ENCODE measurements at places on chromosomes 7 and 10. TPM values are rescaled to one million over a fixed set of nuclear protein-coding genes. Genes with fewer than 3 reads are reported as not detected.

DNA sequence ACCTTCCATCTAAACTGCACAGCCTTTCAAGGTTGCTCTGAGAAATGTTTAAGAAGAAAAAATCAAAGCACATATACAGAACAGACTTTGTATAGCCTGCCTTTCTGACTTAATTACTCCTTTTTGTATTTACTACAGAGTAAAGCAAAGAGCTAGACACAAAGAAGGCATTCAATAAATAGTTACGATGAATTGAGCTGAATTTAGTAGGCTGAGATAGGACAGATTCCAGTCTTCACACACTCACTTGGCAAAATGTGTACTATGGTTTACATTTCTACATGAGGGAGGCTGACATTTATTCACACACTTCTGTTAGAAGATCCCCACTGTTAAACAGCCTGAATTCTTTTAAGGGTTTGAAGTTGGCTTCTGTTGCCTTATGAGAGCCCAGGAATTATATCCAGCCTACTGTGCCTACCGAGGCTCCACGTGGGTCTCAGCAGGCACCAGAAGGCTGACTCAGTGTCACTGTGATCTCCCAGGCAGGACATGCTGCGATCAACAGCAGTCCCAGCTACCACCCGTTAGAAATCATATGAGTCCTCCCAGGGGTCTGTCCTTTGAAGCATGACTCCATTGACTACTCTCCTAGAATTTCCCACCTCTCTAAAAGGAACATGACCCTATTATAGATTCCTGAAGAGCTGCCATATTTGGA is 24.5 kb upstream of the SLC25A13 start:
- H3K4me3 ChIP-seq: no peak overlapping the region
- H3K27me3 ChIP-seq: no peaks in the 10 kb centered on the region
- H3K4me1 ChIP-seq: no peaks in the 10 kb centered on the region
- DNase-seq: no peak
- H3K36me3 ChIP-seq: no peaks in the 10 kb centered on the region

TRPV5 gene
- not detected for total RNA-seq

FAM237B gene
- total RNA-seq: not detected

GRCh38 chr10:797179-797578 is 107.7 kb upstream of the DIP2C start:
- H3K27me3 ChIP-seq: no peaks in the 10 kb centered on the region
- no peaks in the 10 kb centered on the region for H3K36me3 ChIP-seq
- H3K4me1 ChIP-seq: no peaks in the 10 kb centered on the region
- H3K4me3 ChIP-seq: no peak overlapping the region

NKX1-2 gene
- total RNA-seq: 0.98 TPM

- H3K27me3 ChIP-seq: no peaks in the 10 kb centered on the region
- peak overlapping the region; percentile 93 for H3K27ac ChIP-seq
Observed at GRCh38 chr10:132519382-132520176, 18.0 kb upstream of the INPP5A start.

GRCh38 chr10:4334871-4335270 is 491.1 kb upstream of the AKR1E2 start:
- no peaks in the 10 kb centered on the region for H3K4me1 ChIP-seq
- no peaks in the 10 kb centered on the region for H3K36me3 ChIP-seq
- H3K27me3 ChIP-seq: no peaks in the 10 kb centered on the region

EGFR gene
- 130 TPM for total RNA-seq

- H3K4me1 ChIP-seq: peaks cover 8% of the 10 kb centered on the region
- H3K4me3 ChIP-seq: no peak overlapping the region
- H3K36me3 ChIP-seq: no peaks in the 10 kb centered on the region
Observed at GRCh38 chr10:6407034-6407721, 172.9 kb downstream of the PRKCQ start.

DNA sequence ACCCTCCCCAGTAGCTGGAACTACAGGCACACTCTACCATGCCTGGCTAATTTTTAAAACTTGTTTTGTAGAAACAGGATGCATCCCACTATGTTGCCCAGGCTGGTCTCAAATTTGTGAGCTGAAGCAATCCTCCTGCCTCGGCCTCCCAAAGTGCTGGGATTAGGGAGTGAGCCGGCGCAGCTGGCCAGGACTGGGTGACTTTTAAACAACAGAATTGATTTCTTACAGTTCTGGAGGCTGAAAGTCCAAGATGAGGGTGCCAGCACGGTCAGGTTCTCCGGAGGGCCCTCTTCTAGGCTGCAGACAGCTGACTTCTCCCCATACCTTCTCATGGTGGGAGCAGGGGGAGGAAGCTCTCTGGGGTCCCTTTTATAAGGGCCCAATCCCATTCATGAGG is 75.2 kb upstream of the CHST15 start:
- H3K36me3 ChIP-seq: no peaks in the 10 kb centered on the region
- no peaks in the 10 kb centered on the region for H3K27me3 ChIP-seq
- no peak overlapping the region for H3K27ac ChIP-seq
- H3K4me3 ChIP-seq: no peak overlapping the region
- DNase-seq: no peak
- no peaks in the 10 kb centered on the region for H3K4me1 ChIP-seq

GRCh38 chr10:29600067-29600466 is 34.7 kb downstream of the SVIL start:
- no peaks in the 10 kb centered on the region for H3K36me3 ChIP-seq
- no peaks in the 10 kb centered on the region for H3K27me3 ChIP-seq
- H3K4me3 ChIP-seq: no peak overlapping the region
- H3K4me1 ChIP-seq: peaks cover 70% of the 10 kb centered on the region
- DNase-seq: peak; percentile 70

VIPR2 gene
- 11.3 TPM for total RNA-seq

GRCh38 chr7:76412249-76412648 is 2.8 kb upstream of the SSC4D start:
- H3K36me3 ChIP-seq: no peaks in the 10 kb centered on the region
- H3K27ac ChIP-seq: no peak overlapping the region
- no peak for DNase-seq
- no peak overlapping the region for H3K4me3 ChIP-seq

C10orf62 gene
- total RNA-seq: not detected

DNA sequence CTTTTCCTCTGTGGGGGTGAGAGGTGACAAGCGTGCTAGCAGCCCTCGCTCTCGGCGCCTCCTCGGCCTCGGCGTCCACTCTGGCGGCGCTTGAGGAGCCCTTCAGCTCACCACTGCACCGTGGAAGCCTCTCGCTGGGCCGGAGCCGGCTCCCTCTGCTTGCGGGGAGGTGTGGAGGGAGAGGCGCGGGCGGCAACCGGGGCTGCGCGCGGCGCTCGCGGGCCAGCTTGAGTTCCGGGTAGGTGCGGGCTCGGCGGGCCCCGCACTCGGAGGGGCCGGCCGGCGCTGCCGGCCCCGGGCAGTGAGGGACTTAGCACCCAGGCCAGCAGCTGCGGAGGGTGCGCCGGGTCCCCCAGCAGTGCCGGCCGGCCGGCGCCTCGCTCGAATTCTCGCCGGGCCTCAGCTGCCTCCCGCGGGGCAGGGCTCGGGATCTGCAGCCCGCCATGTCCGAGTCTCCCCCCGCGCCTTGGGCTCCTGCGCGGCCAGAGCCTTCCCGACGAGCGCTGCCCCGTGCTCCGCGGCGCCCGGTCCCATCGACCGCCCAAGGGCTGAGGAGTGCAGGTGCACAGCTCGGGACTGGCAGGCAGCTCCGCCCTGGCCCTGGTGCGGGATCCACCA is 352.8 kb upstream of the PODXL start:
- peak; percentile 37 for DNase-seq
- no peak overlapping the region for H3K27ac ChIP-seq
- no peaks in the 10 kb centered on the region for H3K36me3 ChIP-seq
- no peaks in the 10 kb centered on the region for H3K4me1 ChIP-seq
- H3K4me3 ChIP-seq: no peak overlapping the region

OPALIN gene
- not detected for total RNA-seq

- no peaks in the 10 kb centered on the region for H3K4me1 ChIP-seq
- H3K4me3 ChIP-seq: no peak overlapping the region
Observed at GRCh38 chr7:46854958-46855473, 726.9 kb downstream of the TNS3 start.

- no peak overlapping the region for H3K27ac ChIP-seq
- DNase-seq: no peak
- H3K27me3 ChIP-seq: no peaks in the 10 kb centered on the region
- H3K4me1 ChIP-seq: no peaks in the 10 kb centered on the region
- no peak overlapping the region for H3K4me3 ChIP-seq
- no peaks in the 10 kb centered on the region for H3K36me3 ChIP-seq
Observed at GRCh38 chr10:100879741-100880360, 32.9 kb upstream of the SLF2 start.

CAMK1D gene
- 12.8 TPM for total RNA-seq

DNA sequence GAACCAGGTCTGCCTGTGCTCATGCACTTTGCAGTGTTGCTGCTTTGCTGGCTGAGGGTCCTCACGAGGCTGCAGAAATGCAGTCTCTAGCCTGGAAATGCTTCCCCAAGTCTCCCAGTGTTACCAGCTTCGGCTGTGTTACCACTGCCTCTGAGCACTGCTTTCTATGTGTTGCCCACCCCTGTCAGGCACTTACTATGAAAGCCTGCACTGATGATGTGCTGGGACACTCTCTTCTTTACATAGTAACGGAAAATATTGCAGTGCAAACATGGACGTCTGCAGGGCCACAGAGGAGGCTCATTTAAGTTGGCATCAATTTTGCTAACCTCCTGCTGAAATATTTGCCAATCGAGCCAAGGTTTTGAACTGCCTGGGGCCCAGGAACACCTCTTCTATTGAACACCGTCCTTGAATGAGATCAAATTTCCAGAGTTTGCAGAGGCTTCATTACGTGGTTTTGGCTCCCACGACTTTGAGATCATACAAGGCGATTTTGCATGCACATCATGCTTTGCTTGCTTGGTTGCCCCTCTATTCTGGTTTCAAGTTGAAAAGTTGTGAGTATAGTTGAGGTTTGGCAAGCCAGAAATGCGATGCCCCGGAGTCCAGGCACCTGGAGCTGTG is 404.7 kb upstream of the PODXL start:
- no peaks in the 10 kb centered on the region for H3K27me3 ChIP-seq
- H3K4me1 ChIP-seq: no peaks in the 10 kb centered on the region
- no peak overlapping the region for H3K27ac ChIP-seq
- H3K36me3 ChIP-seq: no peaks in the 10 kb centered on the region
